ENCODE measurements at places on chromosomes 13 and 19.

- no peak for DNase-seq
Observed at GRCh38 chr19:32566246-32566830, 14.7 kb upstream of the PDCD5 start.

- DNase-seq, result no peak
Observed at GRCh38 chr19:57406516-57407123, 4.3 kb upstream of the ZNF17 start.

DNA sequence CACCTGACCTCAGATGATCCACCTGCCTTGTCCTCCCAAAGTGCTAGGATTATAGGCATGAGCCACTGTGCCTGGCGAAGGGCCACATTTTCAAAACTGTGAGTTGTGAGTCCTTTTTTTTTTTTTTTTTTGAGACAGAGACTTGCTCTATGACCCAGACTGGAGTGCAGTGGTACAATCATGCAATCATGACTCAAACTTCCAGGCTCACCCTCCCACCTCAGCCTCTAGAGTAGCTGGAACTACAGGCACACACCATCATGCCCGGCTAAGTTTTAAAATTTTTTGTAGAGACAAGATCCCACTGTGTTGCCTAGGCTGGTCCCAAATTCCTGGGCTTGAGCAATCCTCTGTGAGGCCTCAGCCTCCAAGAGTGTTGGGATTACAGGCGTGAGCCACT lies 3.8 kb upstream of the MYPOP start:
- DNase-seq, result no peak

DNA sequence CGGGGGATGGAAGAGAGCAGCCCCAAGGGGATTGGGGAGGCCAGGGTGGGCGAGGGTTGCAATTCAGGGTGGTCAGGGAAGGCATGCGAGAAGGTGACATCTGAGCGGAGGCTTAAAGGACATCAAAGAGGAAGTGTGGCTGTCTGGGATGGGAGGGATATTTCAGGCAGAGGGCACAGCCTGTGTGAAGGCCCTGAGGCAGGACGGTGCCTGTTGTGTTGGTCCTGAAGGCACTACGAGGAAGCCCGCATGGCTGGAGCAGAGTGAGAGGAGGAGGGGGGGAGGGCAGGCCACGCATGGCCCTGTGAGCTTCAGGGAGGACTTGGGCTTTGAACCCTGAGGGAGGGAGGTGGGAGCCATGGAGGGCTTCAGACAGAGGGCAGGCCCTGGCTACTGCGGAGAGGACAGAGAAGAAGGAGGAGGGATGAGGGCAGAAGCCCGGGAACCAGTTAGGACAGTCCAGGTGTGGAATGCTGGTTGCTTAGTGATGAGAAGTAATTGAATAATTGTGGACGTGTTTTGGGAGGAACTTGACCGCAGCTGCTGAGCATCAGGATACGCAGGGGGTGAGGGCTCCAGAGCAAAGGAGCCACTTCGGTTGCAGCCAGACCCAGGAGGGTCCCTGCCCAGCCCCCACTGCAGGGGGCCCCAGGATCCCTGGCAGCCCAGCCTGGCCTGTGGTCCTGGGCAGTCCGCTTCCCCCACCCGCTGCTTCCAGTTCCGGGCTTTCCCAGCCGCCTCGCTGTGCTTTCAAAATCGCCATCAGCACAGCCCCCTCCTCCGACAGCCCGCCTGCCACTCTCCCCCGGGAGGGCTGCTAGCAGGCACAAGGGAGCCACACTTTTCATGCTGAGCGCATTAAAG lies 6.2 kb downstream of the TLE6 start:
- DNase-seq, result no peak

DNA sequence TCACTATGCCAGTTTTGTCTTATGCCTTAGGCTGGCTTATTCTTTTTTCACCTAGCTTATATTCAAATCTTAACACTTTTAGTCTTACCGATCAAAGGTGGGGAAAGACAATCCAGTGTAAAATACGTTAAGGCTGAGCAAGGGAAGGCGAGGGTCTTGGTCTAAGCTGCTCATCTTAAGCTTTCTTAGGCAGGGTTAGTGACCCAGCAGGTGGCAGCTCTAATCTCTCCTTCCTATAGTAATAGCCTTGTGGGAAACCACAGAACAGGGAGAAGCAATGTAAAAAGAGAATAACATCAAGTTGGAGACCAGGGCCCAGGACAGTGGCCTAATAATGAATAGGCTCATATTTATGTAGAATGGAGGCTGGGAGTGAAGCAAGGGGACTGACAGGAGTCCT lies 45.9 kb downstream of the COG3 start:
- DNase-seq, result no peak

DNA sequence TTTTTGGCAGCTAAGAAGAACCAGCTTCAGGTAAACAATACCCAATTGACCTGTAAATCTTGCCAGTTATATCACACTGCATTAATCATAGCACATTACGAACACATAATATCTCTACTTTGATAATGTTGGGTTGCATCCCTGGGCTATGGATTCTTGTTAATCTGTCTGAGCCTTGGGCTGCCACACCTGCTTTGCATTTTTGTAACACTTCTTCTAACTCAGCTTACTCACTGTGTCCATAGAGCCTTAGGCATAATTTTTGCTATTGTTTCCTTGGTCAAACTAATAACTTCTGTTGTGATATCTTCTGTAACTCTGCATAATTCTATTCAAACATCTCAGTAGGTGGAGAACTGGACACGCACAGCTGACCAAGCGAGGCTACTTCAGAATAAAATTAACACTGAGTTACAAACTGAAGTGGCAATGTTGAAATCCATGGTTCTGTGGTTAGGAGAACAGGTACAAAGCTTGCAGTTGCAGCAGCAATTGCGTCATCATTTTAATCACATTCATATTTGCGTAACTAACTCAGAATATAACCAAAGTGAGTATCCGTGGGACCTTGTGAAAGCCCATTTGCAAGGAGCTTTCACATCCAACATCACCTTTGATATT lies 6.4 kb downstream of the ZNF350 start:
- DNase-seq, result no peak

DNA sequence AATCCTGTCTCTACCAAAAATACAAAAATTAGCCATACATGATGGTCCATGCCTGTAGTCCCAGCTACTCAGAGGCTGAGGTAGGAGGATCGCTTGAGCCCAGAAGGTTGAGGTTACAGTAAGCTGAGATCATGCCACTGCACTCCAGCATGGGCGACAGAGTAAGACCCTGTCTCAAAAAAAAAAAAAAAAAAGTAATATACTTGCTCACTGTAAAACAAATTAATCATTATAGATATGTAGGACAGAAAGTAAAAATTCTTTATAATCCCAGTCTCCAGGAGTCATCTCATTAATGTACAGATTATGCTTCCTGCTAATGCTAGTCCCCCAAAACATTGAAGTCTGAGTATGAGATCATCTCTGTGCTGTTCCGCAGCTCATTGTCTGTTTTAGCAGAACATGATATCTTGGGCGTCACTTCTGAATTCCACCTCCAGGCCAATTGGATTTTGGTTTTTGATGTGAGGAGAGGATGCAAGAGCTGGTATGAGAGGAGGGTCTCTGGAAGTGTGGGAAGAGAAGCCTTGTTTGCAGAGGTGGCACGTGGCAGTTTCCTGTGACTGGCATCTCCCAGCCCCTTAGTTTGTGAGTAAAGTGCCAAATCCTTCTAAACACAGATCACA lies 75.4 kb upstream of the NPAS1 start:
- DNase-seq, result no peak

GRCh38 chr19:931860-932647 lies 6.2 kb downstream of the ARID3A start:
- DNase-seq, result no peak

DNA sequence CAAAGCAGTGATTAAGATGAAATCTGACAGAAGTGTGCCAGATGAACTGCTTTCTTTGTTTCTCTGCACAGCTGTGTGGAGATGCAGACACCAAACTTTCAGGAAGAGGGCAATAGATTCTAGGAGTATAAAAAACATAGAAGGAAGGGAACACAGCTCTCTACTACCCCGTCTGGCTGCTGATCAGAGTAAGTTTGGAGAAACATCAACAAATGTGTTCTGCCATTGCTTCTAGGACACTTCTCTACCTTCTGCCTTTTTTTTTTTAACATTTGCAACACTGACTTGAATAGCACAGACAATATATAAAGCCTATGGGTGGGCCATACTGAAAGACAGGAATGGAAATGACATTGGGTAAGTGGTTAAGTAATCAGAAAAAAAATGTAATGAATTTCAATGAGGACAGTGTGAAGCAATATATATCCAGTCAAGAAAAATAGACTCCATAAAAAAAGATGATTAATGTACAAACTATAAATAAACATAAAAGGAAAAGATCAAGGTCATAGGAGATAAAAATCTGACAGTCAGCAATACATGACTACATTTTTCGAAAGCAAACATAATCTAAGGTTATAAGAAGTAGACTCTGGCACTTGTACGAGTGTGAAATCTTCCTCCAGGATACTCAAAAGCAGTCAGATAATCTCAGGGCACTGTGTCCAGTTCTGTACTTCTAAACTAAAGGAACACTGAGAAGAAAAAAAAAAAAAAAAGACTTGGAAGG lies 21.4 kb downstream of the NUFIP1 start:
- no peak for DNase-seq
